Stimulated activated CD4-positive, alpha-beta T cell treated with anti-CD3 and anti-CD28 coated beads, Interleukin-15, amount 100 ng/mL, for 1 hour (primary cell): ENCODE measurements at places on chromosomes 3 and 15.

DNA sequence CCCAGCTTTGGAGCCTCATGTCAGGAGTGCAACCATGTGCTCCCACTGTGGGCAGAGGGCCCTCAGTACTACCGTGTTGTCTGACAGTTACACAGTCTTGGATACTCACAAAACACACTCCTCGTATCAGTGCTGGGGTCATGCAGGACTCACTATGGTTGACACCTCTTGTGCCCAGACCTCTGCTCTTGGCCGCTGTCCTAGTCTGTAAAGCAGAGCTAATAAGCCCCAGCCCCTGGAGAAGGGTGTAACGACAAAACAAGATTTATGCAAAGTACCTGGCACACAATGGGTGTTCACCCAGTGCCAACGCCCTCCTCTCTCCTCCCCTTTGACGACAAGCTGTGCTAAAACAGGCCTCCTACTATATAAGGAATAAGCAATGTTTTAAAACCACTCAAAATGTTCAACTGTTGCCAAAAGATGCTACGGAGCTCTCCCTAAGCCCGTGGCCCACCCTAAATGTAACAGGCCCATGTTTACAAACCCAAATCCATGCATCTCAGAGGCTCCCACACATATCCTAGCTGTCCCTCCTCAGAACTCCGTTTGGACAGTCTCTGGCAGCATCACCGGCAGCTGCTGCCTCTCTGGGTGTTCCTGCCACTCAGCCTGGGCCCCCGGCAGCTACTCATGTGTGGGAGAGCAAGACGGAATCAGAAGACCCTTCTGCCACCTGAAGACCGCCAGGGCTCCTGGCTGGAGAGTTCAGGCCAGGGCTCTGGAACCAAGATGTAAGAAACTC, 65.8 kb downstream of the MRPL46 start:
- no peak for DNase-seq

- no peak for DNase-seq
Measured at GRCh38 chr3:195365371-195365770, 77.4 kb downstream of the ACAP2 start.

DNA sequence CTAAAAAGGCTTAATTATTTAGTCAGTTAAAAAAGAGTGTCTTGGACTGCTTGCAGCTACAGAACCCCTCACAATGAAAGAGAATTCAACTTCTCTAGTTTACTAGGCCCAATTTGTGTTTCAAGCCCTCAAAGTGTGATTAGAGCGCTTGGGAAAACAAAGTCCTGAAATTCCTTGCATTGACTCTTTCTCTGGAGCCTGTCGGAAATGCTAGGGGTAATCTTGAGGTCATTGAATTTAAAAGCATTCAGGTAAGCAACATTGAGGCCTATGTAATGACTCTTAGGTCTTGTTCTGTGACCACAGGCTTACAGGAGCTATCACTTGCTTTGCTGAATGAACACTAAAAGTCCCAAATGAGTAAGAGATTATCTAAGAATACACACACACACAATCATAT, 186.0 kb downstream of the NLGN1 start:
- no peak for DNase-seq

- no peak for DNase-seq
Measured at GRCh38 chr3:17011728-17012338, 127.1 kb downstream of the PLCL2 start.

DNA sequence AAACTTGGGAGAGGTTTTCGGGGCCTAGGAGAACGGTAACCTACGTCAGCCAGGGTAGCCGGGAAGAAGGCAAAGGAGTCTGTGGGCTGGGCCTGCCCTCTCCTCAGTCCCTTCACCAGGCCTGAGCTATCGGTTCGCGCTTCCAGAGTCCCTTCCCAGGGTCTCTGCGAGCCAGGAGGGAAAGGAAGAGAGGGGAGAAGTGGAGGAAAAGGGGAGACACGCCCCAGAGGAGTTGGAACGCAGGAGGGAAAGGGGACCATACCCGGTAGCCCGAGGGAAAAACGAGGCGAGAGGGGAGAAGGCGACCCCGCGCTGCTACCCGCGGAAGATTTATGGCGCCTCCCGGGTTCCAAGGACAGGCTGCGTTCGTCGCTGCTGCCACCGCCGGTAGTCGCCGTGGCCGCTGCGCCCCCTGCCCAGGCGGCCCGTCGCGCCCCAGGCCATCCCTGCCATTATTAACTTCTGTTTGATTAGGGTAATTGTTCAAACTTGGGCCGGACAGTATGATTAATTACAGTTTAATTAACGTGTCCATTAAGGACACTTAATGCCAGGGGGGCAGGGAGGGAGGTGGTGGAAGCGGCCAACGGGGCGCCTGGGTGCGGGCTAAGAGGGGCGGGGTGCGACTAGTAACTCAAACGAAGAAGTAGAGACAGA, 3.4 kb upstream of the SKOR1 start:
- DNase-seq: no peak

GRCh38 chr3:62502315-62503300, 129.3 kb upstream of the FEZF2 start:
- DNase-seq: no peak
